ENCODE measurements at places on chromosomes 12 and 14.
A peak's percentile ranks its signal among the peaks of the same experiment; 100 is the strongest.

GRCh38 chr12:114018669-114019068, 52.5 kb upstream of the RBM19 start:
- no peak for DNase-seq

GRCh38 chr12:107320929-107321631, 227.7 kb upstream of the CRY1 start:
- DNase-seq = peak; percentile 81

DNA sequence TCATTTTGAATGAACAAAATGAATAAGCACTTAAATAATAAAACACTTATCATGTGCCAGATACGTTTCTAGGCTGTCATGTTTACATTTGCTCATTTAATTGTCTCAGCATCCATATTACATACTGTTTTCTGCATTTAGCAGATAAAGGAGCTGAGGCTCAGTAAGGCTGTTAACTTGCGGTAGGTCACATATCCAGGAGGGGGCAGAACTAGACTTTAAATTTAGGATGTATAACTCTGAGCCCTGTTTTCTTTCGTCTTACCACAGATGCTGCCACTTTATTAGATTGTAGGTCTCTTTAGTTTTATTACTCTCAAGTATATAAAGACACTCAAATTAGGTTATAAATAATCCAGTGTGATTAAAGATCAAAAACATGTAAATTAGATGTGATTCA, 17.7 kb downstream of the IRAK4 start:
- peak; percentile 43 for DNase-seq

- no peak for DNase-seq
These were observed 335.2 kb downstream of the DPF3 start for GRCh38 chr14:72558721-72559120.

DNA sequence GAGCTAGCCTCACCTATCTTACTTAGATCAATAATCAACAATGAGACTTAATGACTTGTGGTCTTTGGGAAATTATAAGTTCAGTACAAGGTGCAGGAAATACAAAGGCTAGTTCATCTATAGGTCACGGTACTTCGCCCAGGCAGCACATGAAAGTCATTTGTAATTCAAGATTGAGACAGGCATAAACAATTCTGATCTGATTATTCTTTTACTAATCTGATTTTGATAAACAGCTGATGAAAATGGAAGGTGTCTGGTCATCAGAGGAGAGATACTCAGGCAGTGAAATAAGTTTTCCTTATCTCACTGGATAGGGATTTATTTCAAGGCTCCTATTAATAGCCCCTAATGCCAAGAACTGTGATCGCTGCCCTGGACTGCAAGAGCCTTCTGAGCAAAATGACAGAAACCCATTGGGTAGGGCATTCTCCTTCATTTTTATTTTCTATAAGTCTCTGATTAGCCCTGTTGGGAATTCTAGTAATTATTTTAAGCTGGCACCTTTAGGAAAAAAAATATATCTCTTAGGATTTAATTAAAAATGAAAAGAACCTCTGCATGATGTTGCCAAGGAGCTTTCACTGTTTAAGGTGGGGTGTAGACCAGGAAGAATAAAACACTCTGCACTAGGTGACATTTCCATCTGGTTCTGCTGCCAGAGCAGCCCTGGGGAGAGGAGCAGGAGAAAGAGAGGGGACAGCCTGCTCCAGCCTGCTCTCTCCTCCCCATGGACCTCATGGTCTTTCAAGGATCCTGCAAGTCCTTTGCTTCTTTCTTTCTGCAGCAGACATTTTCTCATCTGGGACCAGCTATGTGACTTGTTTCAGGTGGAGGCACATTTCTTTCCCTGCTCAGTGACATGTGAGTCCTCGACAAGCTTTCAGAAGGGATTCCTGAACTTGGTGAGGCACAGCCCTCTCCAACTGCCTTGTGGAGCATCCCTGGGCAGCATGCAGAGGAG, 44.8 kb downstream of the SSPN start:
- no peak for DNase-seq

DNA sequence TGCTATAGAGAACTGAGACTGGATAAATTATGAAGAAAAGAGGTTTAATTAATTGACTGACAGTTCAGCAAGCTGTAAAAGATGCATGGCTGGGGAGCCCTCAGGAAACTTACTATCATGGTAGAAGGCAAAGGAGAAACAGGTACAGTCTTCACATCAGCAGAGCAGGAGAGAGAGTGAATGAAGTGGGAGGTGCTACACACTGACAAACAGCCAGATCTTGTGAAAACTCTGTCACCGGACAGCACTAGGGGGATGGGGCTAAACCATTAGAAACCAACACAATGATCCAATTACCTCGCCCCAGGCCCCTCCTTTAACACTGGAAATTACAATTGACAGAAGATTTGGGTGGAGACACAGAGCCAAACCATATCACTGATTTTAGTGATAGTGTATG, 682.4 kb downstream of the SLC16A7 start:
- no peak for DNase-seq

DNA sequence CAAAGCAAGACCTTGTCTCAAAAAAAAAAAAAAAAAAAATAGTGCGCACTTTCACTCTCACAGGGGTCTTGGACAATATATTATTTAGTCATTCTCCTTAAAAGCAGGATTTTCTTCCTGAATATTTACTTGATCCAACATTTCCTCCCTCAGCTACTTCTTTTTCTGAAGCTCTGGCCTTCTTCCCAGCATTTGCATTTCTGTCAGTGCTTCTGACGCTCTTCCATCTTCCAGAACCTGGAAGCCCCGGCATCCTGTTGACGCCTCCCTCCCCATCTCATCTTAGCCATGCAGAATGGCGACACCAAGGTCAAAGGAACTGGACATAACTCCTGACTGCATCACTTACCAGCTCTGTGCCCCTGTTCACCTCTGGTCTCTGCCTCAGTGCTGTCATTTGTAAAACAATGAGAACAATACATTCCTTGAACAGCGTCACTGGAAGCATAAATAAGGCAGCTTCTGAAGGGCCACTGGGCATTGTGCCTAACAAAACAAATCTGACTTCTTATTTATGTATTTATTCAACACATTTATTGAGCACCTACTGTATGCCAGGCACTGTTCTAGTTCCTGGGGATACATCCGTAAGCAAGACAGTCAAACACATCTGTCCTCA, 90.9 kb upstream of the MDM1 start:
- DNase-seq = no peak

GRCh38 chr12:31510034-31510433, 80.9 kb downstream of the DENND5B start:
- no peak for DNase-seq

DNA sequence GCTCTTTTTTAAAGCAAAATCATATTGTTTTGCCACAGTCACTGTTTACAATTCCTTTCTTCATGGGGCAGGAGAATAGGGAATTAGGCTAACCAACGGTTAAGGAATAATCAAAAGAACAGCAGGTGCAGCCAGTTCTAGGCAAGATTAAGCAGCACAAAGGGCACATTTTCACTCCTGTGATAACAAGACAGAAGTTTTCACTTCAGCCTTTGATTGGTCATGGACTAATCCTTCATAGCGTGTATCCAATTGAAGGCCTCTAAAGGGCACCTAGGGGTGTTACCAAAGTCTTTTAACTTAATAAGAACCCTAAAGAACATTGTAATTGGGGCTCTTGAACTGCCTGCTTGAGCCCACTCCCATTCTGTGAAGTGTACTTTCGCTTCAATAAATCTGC, 206.9 kb upstream of the AMIGO2 start:
- no peak for DNase-seq

- DNase-seq = no peak
These were observed 383.3 kb downstream of the C12orf75 start for GRCh38 chr12:105713606-105714305.

DNA sequence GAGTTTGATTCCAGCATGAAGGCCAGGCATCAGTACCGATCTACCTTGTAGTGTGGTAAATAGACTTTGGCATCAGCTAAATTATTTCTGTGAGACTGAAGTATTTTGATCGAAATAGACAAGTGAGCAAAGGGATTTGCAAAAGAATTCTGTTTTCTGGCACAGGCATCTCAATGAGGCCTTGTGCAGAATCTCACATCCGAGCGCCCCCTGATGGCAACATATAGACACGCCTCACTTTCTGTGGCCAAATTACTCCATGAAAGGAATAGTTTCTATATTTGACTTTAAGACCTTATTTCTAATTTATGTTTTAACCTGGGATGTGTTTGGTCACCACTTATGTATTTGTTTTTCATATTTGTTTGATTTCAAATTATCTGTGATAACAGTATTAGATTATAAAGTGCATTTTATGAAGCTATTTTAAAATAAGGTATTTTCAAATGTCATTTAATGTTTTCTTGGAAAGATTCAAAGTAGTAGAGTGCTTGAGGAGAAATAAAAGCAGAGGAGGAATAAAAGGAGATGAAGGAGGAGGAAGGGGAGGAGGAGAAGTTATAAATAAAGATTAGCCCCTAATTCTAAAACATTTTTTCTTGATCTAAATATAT, 731.9 kb downstream of the NRXN3 start:
- no peak for DNase-seq

- no peak for DNase-seq
These were observed 31.6 kb downstream of the TBC1D15 start for GRCh38 chr12:71871116-71871515.

DNA sequence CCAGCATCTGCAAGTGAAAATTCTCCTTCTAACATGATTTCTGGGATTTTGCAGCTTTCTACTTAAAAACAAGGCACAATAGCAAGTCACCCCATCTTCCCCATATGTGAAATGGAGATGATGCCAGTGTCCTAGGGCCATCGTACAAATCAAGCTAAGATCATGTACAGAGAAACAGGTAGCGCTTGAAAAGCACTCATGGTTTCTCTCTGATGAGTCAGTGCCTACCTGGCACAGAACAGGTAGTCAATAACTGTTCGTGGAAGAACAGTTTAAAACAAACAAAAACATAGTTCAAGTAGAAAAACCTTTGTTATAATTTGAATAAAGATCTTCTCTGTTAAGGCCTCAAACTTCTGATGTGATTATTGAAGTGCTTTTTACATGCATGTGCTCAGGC, 46.9 kb downstream of the RAD52 start:
- DNase-seq = no peak

GRCh38 chr14:81400852-81401251, 728 bp upstream of the STON2 start:
- peak; percentile 14 for DNase-seq

DNA sequence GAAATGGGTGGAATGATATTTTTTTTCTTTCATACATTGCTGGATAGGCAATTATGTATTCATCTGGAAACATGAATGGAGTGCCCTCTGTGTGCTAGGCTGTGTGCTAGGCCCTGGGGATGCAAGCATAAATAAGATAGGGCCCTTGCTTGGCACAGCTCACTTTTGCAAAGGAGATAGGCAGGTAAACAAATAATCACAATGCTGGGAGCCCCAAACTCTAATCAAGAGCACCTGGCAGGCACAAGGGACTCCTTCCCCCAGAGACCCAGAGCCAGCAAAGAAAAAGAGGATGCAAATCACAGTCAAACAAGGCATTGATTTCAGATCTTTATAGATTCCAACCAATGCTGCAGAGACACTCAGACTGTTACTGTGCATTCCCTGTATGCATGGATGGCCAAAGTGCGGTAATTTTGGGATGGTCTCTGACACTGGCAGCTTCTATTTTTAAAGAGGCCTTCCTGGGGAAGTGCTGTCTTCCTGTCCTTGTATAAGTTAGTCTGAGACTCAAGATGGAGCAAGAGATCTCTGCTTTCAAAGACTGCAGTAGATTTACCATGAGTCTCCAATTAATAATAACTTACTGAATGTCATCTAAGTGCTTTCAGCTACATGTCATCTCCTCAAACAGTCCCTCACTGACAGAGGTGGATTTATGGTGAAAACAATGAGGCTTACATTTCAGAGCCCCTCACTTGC, 45.1 kb upstream of the CPM start:
- DNase-seq = no peak

DNA sequence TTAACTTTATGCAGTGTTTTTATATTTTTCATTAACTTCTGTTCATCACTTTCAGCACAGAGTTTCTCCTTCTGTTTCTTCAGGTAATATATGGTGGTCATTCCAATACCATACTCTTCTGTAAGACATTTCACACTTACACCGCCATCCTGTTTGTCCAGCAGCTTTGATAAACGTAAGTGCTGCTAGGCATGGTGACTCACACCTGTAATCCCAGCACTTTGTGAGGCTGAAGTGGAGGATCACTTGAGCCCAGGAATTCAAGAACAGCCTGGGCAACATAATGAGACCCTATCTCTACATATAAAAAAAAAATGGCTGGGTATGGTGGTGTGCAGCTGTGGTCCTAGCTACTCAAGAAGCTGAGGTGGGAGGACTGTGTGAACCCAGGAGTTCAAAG, 55.8 kb downstream of the EXOC5 start:
- no peak for DNase-seq

DNA sequence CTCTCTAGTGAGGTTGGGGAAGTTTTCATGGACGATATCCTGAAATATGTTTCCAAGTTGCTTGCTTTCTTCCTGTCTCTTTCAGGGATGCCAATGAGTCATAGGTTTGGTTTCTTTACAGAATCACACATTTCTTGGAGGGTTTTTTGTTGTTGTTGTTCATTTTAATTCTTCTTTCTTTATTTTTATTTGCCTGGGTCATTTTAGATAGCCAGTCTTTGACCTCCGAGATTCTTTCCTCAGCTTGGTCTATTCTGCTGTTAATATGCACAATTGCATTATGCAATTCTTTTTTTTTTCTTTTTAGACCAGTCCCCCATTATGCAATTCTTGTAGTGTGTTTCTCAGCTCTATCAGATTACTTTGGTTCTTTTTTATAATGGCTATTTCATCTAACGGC, 338.9 kb downstream of the AEBP2 start:
- DNase-seq = no peak
